ENCODE measurements at places on chromosomes 5 and 9. TPM values are rescaled to one million over a fixed set of nuclear protein-coding genes. Genes with fewer than 3 reads are reported as not detected.

DNA sequence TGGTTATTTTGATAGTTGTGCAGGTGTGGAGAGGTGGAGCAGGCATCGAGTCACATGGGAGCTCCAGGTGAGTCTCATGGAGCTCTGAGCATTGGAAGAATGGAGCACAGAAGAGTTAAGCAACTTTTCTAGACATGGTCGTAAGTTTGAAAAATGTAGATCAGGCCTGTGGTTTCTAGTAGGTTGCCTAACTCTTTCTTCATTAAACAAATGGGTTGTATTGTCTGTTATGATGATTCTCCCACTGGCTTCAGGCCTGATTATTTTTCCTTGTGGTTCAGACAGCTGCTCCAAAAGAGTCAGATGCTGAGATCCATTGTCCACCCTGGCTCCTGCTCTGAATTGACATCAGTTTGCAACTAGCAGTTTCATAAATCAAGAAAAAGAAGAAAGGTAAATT lies 80.3 kb upstream of the RPS23 start:
- H3K27ac ChIP-seq, result peak overlapping the region; percentile 5
- no peaks in the 10 kb centered on the region for H3K4me1 ChIP-seq
- H3K4me3 ChIP-seq, result no peak overlapping the region
- no peaks in the 10 kb centered on the region for H3K36me3 ChIP-seq

The WDR38 gene
- not detected for total RNA-seq

The ACSL6 gene
- 0.42 TPM for total RNA-seq

DNA sequence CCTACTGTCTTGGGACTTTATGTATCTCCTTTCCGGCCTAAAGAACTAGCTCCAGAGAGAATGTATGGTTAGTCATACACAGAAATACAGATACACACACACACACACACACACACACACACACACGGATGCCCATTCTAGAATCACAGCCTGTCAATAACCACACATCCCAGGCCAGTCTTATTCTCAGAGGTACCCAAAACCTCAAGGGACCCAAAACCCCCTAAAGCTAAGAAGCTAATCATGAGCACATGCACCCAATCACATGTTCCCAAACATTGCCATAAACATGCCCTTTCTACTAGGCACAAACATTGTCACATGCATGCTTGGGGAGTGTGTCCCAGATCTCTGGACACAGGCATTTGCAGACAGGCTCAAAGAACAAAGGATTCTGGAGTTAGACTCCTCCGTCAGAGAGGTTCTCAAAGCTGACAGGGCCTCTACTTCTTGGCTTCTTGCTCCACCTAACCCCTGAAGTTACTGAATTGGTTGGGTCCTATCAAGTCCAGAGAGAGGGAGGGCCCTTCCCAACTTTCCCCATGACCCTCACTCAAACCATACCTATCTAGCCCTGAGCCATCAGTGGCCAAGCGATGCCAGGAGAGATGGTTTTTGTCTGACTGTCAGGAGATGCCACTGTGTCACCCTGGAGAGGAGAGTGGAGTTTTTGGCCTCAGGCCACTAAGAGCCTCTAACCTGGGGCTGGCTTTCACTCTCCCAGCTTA lies 78.7 kb downstream of the NRG2 start:
- peaks cover 39% of the 10 kb centered on the region for H3K4me1 ChIP-seq
- no peak overlapping the region for H3K4me3 ChIP-seq
- H3K27ac ChIP-seq, result no peak overlapping the region
- DNase-seq, result no peak
- no peaks in the 10 kb centered on the region for H3K27me3 ChIP-seq

- no peak overlapping the region for H3K4me3 ChIP-seq
- peak overlapping the region; percentile 7 for H3K27ac ChIP-seq
- no peaks in the 10 kb centered on the region for H3K4me1 ChIP-seq
These were observed 320.4 kb upstream of the KLF4 start for GRCh38 chr9:107809871-107810460.

GRCh38 chr5:100131161-100131560 lies 404.0 kb upstream of the FAM174A start:
- H3K27me3 ChIP-seq, result no peaks in the 10 kb centered on the region
- no peaks in the 10 kb centered on the region for H3K36me3 ChIP-seq
- H3K27ac ChIP-seq, result no peak overlapping the region
- no peaks in the 10 kb centered on the region for H3K4me1 ChIP-seq
- DNase-seq, result no peak
- no peak overlapping the region for H3K4me3 ChIP-seq

The SLC25A48 gene
- 3.2 TPM for total RNA-seq

- no peak for DNase-seq
- no peak overlapping the region for H3K4me3 ChIP-seq
- peaks cover 44% of the 10 kb centered on the region for H3K4me1 ChIP-seq
- no peaks in the 10 kb centered on the region for H3K27me3 ChIP-seq
These were observed 63.5 kb downstream of the OTULIN start for GRCh38 chr5:14727928-14728458.

The CSF2 gene
- not detected for total RNA-seq

The ARHGEF39 gene
- total RNA-seq, result not detected

DNA sequence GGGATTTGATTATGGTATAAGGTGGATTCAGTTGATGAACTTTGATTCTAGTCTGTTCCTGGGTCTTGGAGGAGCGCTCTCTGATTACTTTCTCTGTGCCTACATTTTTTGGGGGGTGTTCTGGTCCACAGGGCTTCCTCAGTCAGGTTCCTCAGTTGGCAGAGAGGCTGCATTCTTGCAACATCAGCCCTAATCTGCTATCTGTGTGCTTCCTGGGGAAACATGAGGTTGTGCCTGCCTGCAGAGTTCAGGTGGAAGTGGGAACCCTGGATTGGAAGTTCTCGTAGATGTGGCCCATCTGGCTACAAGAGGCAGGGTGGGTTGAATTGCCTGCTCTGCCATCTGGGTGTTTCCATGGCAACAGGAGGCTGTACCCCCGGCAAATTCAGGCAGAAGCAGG lies 24.5 kb downstream of the POLK start:
- peaks cover 23% of the 10 kb centered on the region for H3K4me1 ChIP-seq
- H3K27ac ChIP-seq, result no peak overlapping the region
- no peaks in the 10 kb centered on the region for H3K27me3 ChIP-seq
- no peak overlapping the region for H3K4me3 ChIP-seq
- DNase-seq, result no peak

The PSD2 gene
- not detected for total RNA-seq

- no peak overlapping the region for H3K4me3 ChIP-seq
- H3K27ac ChIP-seq, result no peak overlapping the region
- DNase-seq, result no peak
- no peaks in the 10 kb centered on the region for H3K36me3 ChIP-seq
These were observed 114.1 kb upstream of the ELL2 start for GRCh38 chr5:96075579-96076289.

The BTNL8 gene
- total RNA-seq, result 0.59 TPM

GRCh38 chr5:17763301-17763700 lies 129.0 kb downstream of the TAF11L14 start:
- no peak overlapping the region for H3K27ac ChIP-seq
- no peak for DNase-seq

The PRR16 gene
- total RNA-seq, result 3.9 TPM

- DNase-seq, result no peak
- H3K36me3 ChIP-seq, result no peaks in the 10 kb centered on the region
- no peak overlapping the region for H3K27ac ChIP-seq
- H3K4me3 ChIP-seq, result no peak overlapping the region
- H3K27me3 ChIP-seq, result no peaks in the 10 kb centered on the region
These were observed 1860.0 kb upstream of the WWC1 start for GRCh38 chr5:166431456-166431855.

The AK6 gene
- 33.4 TPM for total RNA-seq

The MACROH2A1 gene
- total RNA-seq, result 122 TPM

- no peaks in the 10 kb centered on the region for H3K27me3 ChIP-seq
- H3K4me1 ChIP-seq, result no peaks in the 10 kb centered on the region
- no peak for DNase-seq
- H3K27ac ChIP-seq, result no peak overlapping the region
These were observed 243.7 kb downstream of the SEMA5A start for GRCh38 chr5:9302218-9302617.

GRCh38 chr9:120612218-120612617 lies 32.3 kb upstream of the CDK5RAP2 start:
- DNase-seq, result no peak
- no peaks in the 10 kb centered on the region for H3K27me3 ChIP-seq
- H3K27ac ChIP-seq, result no peak overlapping the region
- no peaks in the 10 kb centered on the region for H3K36me3 ChIP-seq
- H3K4me3 ChIP-seq, result no peak overlapping the region

DNA sequence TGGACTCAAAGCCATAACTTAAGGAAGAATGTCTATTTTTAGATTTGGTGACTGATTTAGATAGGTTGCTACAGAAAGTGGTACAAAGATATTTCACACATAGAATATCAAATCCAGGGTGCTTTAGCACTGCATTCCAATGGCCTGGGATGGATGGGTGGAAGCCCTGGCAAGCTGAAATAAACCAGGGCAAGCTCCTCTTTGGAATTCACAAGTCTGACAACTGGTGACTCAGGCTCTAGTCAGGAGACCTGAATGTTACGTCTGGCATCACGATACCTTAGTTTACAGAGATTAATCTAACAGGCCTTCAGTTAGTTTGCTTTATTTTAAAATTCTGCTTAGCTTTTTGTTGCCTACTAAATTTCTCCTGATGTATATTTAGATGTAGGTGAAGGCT lies 144.0 kb downstream of the TMC1 start:
- no peaks in the 10 kb centered on the region for H3K36me3 ChIP-seq
- H3K4me1 ChIP-seq, result no peaks in the 10 kb centered on the region
- DNase-seq, result no peak

The CD74 gene
- total RNA-seq, result 291 TPM

GRCh38 chr5:172545291-172545801 lies 91.0 kb upstream of the SH3PXD2B start:
- H3K36me3 ChIP-seq, result no peaks in the 10 kb centered on the region
- H3K27ac ChIP-seq, result no peak overlapping the region
- no peak for DNase-seq
- H3K4me1 ChIP-seq, result no peaks in the 10 kb centered on the region

The AQP7 gene
- 2.1 TPM for total RNA-seq

DNA sequence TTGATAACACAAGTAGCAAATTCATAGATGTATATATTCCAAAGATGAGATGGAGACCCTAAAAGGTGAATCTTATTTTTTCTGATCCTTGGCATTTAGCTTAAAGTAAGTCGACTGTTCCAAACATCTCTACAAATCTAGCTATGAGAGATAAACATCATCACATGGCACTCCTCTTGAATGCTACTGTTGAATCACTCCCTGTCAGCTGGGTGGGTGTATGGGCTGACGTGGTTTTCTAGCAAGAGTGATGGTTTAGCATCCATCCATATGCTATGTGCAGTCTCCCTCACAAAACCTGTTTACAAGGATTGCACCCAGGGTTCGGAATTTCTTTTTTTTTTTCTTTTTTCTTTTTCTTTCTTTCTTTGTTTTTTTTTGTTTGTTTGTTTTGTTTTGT lies 13.8 kb downstream of the ACO1 start:
- H3K27me3 ChIP-seq, result no peaks in the 10 kb centered on the region
- H3K4me3 ChIP-seq, result no peak overlapping the region
- no peak for DNase-seq
- no peaks in the 10 kb centered on the region for H3K36me3 ChIP-seq
- no peak overlapping the region for H3K27ac ChIP-seq

- H3K4me3 ChIP-seq, result no peak overlapping the region
- H3K4me1 ChIP-seq, result no peaks in the 10 kb centered on the region
- H3K36me3 ChIP-seq, result no peaks in the 10 kb centered on the region
- H3K27me3 ChIP-seq, result no peaks in the 10 kb centered on the region
- no peak overlapping the region for H3K27ac ChIP-seq
- no peak for DNase-seq
These were observed 33.2 kb upstream of the RICTOR start for GRCh38 chr5:39107350-39107749.

The OLFM1 gene
- total RNA-seq, result 7.8 TPM

The DPP7 gene
- 63.1 TPM for total RNA-seq

DNA sequence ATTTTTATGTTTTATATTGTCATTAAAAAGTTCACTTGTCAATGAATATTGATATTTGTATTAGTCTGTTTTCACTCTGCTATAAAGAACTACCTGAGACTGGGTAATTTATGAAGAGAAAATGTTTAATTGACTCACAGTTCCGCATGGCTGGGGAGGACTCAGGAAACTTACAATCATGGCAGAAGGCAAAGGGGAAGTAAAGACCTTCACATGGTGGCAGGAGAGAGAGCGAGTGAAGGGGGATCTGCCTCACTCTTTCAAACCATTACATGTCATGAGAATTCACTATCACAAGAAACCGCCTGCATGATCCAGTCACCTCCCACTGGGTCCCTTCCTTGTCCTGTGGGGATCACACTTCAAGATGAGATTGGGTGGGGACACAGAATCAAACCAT lies 27.4 kb downstream of the SRD5A1 start:
- H3K4me1 ChIP-seq, result peaks cover 3% of the 10 kb centered on the region
- DNase-seq, result no peak
- no peak overlapping the region for H3K27ac ChIP-seq
- no peak overlapping the region for H3K4me3 ChIP-seq

The SLC1A1 gene
- total RNA-seq, result 1.2 TPM

All from gastrocnemius medialis (tissue), 4 donors.